ENCODE measurements at places on chromosomes 5 and 9. TPM values are rescaled to one million over a fixed set of nuclear protein-coding genes. Genes with fewer than 3 reads are reported as not detected.

The LTC4S gene
- not detected for total RNA-seq

The TMOD1 gene
- total RNA-seq = 0.60 TPM

The PCDHGB7 gene
- total RNA-seq = 3.1 TPM

The LECT2 gene
- not detected for total RNA-seq

The MCC gene
- total RNA-seq = 23.8 TPM

The GPX3 gene
- total RNA-seq = 16.1 TPM

The COL23A1 gene
- not detected for total RNA-seq

The PPP6C gene
- total RNA-seq = 24.2 TPM

The NREP gene
- 8.5 TPM for total RNA-seq

The PCDHGB5 gene
- total RNA-seq = 7.9 TPM

The RGMB gene
- total RNA-seq = 22.1 TPM

The PKN3 gene
- 29.7 TPM for total RNA-seq

The GABRA1 gene
- total RNA-seq = not detected

The MYORG gene
- 7.4 TPM for total RNA-seq

The RPS14 gene
- total RNA-seq = 2,901 TPM

The PCDHGA5 gene
- 0.53 TPM for total RNA-seq

The NFIL3 gene
- total RNA-seq = 7.0 TPM

The GFI1B gene
- not detected for total RNA-seq
